NCI-H748 treated with DMSO at 0.1 percent for 48 hours (cell line): ENCODE measurements at places on chromosomes 16 and 17.

DNA sequence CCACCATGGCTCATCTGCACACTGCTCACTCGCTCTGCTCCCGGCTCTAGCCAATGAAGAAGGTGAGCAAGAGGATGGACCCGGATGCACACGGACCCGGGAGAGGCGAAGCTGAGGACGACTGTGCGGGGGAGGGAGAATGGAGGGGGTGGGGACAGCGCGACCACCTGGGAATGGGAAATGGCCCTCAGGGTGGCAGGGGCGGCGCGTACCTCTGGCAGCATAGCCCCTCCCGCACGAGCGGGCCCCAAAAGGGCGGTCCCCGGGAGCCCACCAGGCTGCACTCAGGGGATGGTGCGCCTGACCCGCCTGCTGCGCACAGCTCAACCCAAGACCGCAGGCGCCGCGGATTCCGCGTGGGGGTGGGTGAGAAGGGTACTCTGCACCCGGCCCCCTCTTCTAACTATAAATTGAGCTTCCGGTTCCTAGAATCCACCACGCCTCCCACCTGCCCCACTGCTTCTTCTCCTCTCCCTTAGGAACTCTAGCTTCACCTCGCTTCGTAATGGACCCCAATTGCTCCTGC lies 6.1 kb downstream of the MT1H start:
- no peak for DNase-seq

DNA sequence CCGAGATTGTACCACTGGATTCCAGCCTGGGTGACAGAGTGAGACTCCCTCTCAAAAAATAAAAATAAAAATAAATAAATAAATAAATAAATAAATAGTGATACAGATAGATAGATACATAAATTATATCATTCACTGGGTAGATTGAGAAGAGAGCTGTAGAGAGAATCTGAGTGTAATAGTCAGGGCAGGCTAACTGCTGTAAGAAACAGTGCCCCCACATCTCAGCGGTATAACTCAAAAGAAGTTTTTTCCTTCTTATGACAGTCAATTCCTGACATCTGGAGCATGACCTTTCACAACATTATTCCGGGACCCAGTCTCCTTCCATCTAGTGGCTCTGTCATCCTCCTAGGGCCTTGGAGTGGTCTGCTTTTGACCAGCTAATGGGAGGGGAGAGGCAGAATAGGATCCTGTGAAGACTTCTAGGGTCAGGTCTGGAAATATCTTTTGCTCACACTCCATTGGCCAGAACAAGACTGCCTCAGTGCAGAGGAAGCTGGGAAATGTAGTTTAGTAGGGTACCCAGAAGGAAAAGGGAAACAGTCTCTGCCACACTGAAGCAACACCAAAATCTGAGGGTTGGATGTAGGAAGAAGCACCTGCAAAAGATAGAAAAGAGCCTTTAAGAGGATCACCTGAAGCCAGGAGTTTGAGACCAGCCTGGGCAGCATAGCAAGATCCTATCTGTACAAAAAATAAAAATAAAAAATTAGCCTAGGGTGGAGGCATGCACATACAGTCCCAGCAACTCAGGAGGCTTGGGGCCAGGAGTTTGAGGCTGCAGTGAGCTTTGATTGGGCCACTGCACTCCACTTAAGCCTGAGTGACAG lies 3.0 kb upstream of the QPRT start:
- DNase-seq = no peak

DNA sequence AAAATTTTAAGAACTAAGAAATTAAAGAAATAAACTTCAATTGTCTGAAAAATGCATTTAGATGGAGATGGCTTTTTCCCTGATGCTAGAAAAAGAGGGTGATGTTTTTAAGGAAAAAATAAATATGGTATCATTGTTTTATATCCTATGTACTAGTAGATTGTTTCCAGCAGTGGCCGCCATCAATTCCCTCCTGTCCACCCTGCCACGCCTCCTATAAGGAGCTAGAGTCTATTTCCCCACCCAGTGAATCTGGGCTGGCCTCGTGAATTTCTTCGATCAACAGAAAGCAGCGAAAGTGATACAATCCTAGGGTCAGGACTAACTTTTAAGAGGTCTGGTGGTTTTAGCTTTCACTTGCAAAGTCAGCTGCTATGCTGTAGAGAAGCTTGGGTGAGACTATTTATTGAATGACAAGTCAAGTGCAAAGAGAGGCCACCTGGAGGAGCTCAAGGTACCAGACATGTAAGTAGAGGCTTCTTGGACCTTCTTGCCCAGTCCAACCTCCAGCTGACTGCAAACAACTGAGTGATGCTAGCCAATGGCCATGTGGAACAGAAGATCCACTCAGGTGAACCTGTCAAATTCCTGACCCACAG lies 80.9 kb upstream of the MTMR4 start:
- no peak for DNase-seq

DNA sequence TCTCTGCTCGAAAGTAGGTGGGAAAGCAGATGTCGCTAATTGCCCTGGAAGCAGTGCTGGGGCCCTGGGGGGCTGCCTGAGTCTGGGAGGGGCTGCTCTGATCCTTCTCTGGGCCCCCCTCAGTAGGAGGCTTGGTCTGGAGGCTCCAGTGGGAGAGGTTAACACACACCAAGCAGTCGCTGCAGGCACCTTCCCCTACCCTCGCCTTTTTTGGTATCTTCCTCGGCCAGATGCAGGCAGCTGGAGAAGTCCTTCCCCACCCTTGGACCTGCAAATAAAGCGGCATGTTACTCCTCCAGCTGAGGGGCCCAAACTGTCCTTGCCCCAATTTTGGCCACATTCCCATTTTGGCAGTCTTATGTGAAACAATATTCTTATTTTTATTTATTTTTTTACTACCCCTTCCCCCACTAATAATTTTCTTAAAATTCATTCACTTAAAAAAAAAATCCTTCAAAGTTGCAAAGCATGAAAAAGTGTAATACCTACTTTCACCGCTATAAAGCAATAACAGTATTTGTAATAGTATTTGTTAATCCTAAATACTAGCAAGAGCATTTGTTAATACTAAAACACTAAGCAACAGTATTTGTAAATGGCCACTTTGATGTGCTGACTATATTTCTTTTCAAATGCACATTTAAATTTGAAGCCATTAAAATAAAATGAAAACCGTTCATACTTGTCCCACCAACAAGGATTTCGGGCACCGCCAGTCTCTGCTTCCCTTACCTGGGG lies 15.0 kb downstream of the C16orf46 start:
- DNase-seq = no peak

- DNase-seq = no peak
Observed at GRCh38 chr17:83154311-83155127, 75.1 kb downstream of the METRNL start.

DNA sequence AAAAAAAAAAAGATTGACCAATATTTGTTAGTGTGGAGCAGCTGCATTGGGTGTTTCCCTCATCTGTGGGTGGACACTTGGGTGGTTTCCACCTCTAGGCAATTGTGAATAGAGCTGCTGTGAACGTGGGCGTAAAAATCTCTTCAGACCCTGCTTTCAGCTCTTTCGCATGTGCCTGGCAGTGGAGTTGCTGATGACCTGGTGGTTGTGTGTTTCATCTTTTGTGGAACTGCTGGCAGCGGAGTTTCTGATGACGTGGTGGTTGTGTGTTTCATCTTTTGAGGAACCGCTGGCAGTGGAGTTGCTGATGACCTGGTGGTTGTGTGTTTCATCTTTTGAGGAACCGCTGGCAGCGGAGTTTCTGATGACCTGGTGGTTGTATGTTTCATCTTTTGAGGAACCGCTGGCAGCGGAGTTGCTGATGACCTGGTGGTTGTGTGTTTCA lies 21.4 kb downstream of the ZC3H18 start:
- DNase-seq = no peak

- DNase-seq = no peak
Observed at GRCh38 chr17:19629449-19629848, 19.1 kb upstream of the ALDH3A2 start.

DNA sequence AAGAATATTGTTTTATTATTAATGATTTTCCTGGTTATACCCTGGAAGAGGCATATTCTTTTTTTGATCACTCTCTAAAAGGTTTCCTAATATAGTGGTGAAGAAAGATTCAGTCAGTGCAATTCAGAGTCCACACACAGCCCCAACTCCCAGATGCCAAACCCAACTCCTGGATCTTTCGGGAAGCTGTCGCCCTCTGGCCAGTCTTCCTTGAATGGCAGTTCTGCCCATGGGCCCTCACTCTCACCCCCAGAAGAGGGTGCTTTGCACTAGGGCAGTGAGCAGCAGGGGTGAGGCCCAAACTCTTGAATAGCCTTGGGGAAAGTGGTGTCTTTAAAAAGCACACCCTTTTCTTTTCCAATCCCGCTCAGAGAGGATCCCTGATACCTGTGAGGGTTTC lies 11.0 kb downstream of the KRT32 start:
- no peak for DNase-seq

- DNase-seq = no peak
Observed at GRCh38 chr16:80263848-80264694, 276.7 kb upstream of the DYNLRB2 start.

DNA sequence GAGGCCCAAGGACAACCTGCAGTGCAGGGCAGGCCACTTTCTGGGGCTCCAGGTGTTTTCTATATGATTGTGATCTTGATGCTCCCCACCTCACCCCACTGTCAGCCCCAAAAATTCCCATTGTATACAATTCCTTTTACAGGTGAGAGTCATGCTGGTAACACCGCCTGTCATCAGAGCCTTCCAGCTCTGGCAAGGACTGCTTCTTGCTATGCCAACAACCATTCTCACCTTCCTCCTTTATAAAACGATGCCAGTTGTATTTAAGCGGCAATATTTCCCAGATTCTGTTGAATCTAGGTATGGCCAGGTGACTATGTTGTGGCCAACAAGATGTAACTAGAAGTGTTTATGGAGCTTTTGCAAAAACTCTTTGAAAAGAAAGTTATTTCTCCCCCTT lies 30.4 kb upstream of the CALB2 start:
- no peak for DNase-seq

DNA sequence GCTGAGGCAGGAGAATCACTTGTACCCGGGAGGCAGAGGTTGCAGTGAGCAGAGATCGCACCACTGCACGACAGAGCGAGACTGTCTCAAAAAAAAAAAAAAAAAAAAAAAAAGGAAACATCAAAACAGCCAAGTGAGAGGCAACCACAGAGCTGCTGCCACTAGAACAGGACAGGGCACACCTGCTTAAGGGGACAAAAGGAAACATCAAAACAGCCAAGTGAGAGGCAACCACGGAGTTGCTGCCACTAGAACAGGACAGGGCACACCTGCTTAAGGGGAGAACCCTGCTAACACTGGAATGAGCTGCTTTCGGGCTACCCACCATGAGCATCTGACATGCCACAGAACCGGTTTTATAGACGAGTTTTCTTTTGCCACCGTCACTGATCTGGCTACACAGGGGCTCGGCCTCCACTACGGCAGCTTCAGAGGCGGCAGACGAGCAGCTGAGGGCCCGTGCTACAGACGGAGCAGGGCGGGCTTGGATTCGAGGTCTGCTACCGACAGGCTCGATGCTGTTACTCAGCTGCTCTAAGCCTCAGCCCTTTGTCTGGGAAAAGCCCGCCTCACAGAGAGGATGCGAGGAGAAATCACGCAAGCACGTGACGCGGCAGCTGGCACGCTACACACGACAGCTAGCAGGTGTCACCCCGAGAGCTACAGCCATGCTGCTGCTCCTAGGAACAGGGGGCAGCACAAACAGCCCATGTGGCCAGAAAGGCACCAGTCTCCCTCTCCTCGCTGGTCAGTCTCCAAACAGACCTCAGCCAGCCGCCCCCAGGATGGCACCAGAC lies 2.0 kb downstream of the P4HB start:
- no peak for DNase-seq

DNA sequence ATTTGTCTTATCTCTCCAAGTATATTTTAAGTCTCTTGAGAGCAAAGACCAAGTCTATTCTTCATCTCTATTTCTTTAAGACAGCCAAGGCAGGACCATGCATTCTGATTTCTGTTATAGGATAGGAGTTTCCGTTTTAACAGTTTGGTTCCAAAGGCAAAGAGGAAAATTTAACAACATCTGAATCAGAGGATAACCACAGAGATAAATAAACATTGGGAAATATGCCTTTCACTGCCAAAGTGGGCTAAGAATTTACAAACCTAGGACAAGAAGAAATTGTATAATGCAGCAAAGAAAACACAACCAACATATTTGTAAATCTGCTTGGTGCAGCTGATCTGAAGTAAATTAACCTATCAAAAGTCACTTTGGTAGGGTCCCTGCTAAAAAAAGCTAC lies 37.7 kb downstream of the USP32 start:
- no peak for DNase-seq

- DNase-seq = no peak
Observed at GRCh38 chr16:17078931-17079631, 391.7 kb downstream of the XYLT1 start.

GRCh38 chr16:84181144-84181915 lies 5.5 kb downstream of the TAF1C start:
- DNase-seq = no peak

DNA sequence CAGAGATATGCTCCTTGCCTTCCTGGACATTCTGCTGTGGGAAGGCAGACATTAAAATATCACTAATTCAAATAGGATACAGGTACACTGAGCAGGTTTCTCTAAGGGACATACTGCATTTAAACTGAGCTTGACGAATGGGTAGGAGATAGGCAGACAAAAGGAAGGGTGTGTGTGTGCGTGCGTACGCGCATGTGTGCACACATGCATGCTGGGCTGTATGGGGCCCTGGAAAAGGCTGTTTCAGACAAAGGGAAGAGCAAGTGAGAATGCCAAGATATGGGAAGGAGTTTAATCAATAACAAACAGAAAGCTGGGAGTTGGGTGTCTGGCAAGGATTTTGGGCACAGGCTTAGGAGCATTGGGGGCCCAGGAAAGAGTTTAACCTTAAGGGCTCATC lies 196.2 kb downstream of the PRKCA start:
- no peak for DNase-seq

GRCh38 chr17:66964930-66965800 lies 658 bp downstream of the CACNG4 start:
- peak; percentile 74 for DNase-seq

GRCh38 chr17:79952265-79952877 lies 83.3 kb downstream of the TBC1D16 start:
- no peak for DNase-seq

- DNase-seq = no peak
Observed at GRCh38 chr17:57451643-57452042, 195.3 kb downstream of the MSI2 start.
